Epithelial cell of proximal tubule (primary cell): ENCODE measurements at places on chromosomes 13 and 19.

DNA sequence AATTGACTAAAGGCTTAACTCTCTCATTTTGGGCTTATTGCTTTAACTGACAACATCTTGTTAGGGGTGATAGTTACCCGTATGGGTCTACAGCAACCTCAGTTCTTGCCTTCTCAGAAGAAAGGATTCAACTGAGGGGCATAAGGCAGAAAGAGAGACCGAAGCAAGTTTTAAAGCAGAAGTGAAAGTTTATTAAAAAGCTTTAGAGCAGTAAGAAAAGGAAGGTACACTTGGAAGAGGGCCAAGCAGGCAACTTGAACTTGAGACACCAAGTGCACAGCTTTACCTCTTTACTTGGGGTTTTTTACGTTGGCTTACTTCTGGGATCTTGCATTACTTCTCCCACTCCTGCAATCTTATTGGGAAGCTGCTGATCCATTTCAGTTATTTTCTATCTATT is 246.9 kb upstream of the PRR20A start:
- no peak for DNase-seq

GRCh38 chr13:97758317-97758716 is 195.2 kb upstream of the IPO5 start:
- DNase-seq, result no peak

- DNase-seq, result no peak
Observed at GRCh38 chr13:23690668-23691067, 120.5 kb downstream of the TNFRSF19 start.

- no peak for DNase-seq
Observed at GRCh38 chr19:4362101-4362828, 18.9 kb downstream of the MPND start.

DNA sequence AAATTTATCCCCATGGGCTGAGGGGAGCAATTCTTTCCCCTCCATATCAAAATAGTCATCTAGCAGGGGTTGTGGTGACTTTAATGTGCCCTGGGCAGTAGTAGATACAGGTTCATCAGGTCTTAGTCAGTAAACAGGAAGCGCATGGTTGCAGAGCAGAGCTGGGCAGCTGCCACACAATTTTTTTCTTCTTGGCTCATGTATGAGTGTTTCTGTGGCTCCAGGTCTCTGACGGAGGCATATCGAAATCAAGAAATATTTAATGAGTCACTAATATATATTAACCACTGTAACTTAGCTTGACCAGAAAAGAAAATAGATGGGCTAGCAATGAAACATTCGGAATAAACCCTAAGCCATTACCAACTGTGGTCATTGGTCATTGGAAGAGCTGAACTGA is 68.4 kb upstream of the UBL3 start:
- peak; percentile 44 for DNase-seq

DNA sequence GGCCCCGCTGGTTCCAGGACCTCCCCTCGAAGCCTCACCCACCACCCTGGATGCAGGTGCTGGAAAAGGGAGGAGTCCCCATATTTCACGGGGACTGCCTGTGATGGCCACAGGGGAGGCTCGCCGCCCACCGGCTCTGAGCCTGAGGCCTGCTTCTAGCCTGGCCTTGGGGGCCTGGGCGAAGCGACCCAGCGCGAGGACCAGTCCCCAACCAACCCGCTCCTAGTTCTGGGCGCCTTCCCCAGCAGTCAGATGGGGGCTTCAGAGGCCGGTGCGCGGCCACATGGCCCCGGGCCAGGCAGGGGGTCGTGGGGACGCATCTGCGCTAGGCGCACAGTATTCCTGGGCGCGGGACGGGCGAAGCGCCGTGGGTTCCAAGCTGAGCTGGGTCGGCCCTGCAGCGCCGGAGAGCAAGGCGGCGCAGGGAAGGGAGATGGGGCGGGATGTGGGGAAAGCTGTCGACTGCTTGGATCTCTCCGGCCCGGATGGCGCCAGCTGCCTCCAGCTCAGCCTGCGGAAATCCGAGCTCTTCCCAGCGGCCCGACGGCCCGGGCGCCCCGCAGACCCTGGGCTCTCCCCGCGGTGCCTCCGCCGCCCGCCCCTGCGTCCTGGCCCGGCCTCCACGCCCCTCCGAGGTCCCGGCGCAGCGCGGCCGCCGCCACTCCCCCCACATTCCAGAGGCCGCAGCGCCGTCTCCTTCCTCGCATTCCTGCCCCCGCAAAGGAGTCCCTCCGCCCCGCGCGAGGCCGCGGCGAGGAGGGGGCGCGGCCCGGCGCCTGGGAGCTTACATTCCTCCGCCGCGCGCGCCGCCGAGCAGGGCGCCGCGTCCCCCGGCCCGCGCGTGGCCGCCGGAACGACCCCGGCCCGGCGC is at the start of gene WTIP:
Gene WTIP (plus strand): TSS at position 788 of the 871 bp plus-strand sequence. CDS start 217 bp downstream, outside the sequence.
- DNase-seq, result no peak

DNA sequence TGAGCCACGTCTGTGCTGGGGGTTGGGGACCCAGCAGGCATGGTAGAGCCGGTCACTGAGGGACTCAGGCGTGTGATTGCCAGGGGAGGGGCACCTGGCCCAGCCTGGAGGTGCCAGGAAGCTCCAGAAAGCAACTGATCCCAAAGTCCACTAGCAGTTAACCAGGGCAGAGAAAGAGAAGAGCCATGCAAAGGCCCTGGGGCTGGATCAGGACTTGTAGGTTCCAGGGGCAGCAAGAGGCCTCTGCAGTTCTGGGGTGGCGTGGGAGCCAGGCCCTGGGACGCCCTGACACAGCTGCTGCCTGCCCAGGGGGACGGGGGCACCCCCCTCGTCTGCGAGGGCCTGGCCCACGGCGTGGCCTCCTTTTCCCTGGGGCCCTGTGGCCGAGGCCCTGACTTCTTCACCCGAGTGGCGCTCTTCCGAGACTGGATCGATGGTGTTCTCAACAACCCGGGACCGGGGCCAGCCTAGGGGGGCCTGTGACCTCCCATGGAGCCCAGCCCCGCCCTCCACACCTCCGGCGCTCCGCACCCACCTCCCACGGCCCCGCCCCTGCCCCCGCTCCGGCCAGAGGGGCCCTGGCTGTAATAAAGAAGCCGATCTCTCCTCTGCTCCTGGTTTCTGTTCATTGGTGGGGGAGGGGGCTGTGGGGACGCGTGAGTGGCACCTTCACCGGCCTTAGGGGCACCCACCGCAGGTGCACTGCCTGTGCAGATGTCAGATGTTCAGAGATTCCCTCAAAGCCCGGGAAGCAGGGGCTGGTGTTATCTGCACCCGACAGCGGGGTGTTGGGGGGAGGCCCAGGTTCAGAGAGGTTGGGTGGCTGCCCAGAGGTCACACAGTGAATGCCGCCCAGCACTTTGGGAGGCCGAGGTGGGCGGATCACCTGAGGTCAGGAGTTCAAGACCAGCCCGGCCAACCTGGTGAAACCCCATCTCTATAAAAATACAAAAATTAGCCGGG is 4.1 kb downstream of the AZU1 start:
- DNase-seq, result no peak

- no peak for DNase-seq
Observed at GRCh38 chr19:47450478-47450877, 21.2 kb downstream of the SLC8A2 start.

GRCh38 chr13:36475468-36475867 is 43.2 kb downstream of the CCNA1 start:
- DNase-seq, result no peak

- no peak for DNase-seq
Observed at GRCh38 chr13:45683701-45684100, 18.4 kb upstream of the CBY2 start.

DNA sequence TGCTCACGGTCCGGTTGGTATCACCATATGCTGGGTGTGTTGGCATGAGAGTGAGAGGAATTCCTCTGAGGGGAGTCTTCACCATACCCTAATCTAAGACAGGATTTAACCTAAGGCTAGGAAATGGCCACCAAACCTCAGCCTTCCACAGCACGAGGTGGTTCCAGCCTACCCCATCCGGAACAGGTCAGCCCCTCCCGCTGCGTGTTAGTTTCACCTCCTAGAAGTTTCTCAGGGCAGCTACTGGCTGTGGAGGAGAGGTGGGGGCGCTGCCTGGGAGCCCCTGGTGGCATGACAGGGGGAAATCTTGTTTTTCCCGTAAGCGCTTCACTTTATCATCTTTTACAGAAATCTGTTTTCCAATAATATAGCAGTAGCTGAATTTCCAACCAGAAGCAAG is 55.1 kb downstream of the RGCC start:
- no peak for DNase-seq

- no peak for DNase-seq
Observed at GRCh38 chr13:36377826-36378468, 31.8 kb upstream of the SPART start.

- DNase-seq, result no peak
Observed at GRCh38 chr13:26327940-26328725, 74.2 kb downstream of the CDK8 start.

DNA sequence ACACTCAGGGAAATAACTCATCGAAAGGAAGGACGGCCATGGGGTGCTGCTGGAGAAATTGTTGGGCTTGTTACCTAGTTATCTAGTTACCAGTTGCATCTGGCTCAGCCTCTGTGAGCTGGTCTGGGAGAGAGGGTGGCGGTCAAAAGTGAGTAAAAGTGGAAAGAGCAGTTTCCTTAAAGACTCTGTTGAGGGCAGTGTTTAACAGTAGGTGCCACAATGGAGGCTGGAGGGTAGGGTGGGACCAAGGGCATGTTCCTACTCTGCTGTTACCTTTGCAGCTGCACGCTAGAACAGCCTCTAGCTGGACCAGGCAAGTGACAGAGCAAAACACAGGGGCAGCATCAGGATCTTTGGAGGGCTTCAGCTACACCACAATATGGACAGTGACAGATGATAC is 228.8 kb upstream of the STARD13 start:
- DNase-seq, result no peak

DNA sequence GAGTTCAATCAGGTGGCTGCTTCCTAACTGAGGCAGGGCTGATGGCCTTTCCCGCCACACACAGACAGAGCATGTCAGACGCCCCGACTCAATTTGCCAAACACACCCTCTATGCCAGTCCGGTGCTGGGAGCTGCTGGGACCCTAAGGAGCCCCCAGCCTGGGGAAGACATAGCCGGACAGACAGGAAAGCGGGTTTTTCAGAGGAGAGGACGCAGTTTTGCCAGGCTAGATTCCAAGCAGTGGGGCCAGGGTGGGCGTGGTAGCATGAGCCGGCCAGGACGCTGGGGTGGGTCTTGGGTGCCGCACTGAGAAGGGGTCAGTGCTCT is 19.8 kb downstream of the MAST3 start:
- no peak for DNase-seq

GRCh38 chr19:47228168-47228936 is 2.6 kb downstream of the BBC3 start:
- no peak for DNase-seq

DNA sequence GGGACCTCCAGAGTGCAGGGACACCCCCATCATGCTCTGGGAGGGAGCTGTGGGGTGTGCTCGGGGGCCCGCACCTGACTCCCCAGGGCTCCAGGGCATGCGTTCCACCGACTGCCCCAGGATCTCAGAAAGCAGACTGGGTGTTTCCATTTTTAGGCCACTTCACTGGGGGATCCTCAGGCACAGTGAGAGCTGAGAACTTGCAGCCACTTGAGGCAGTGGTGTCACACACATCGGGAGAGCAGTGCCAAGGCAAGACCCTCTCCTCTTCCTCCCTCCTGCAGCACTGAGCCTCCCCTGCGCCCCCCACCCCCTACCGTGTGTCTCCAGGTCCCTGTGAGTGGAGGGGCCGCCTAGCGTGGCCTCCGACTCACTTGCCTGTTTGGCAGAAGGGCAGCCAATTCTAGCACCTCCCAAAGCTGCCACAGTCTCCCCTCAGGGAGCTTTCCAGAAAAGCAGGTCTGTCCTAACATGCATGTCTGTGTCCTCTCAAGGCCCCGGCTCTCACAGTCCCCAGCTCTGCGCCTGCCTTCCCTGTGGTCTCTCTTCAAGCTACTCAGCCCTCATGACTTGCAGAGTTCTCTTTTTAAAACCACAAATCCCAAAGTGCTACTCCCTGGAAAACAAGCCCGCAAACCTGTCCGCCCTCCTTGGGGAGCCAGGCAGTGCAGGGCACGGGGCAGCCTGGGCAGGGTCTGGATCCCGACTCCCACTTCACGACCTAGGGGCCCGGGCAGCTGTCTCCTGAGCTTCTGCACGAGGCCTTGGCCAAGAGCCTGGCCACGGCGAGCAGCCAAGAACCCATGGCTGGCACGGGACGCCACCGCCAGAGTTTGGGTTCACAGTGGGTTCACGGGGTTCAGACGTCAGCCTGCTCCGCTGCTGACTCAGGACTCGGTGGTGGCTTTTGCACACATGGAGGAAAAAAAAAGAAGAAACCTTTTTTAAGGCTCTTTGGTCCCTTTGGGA is 94.1 kb downstream of the STK24 start:
- DNase-seq, result no peak

GRCh38 chr13:84279166-84279565 is 396.9 kb upstream of the SLITRK1 start:
- DNase-seq, result no peak

- no peak for DNase-seq
Observed at GRCh38 chr13:86082121-86082520, 282.9 kb upstream of the SLITRK6 start.

- peak; percentile 27 for DNase-seq
Observed at GRCh38 chr13:61142506-61142905, 273.1 kb downstream of the PCDH20 start.

GRCh38 chr19:44737238-44738071 is 11.1 kb upstream of the BCL3 start:
- no peak for DNase-seq

GRCh38 chr19:46585539-46585938 is 15.6 kb upstream of the CALM3 start:
- DNase-seq, result no peak

- no peak for DNase-seq
Observed at GRCh38 chr13:18949970-18950369, 231.7 kb downstream of the TUBA3C start.
